ENCODE measurements at places on chromosomes 6 and 20. TPM values are rescaled to one million over a fixed set of nuclear protein-coding genes. Genes with fewer than 3 reads are reported as not detected.

SCRT2 gene
- total RNA-seq = not detected

DNA sequence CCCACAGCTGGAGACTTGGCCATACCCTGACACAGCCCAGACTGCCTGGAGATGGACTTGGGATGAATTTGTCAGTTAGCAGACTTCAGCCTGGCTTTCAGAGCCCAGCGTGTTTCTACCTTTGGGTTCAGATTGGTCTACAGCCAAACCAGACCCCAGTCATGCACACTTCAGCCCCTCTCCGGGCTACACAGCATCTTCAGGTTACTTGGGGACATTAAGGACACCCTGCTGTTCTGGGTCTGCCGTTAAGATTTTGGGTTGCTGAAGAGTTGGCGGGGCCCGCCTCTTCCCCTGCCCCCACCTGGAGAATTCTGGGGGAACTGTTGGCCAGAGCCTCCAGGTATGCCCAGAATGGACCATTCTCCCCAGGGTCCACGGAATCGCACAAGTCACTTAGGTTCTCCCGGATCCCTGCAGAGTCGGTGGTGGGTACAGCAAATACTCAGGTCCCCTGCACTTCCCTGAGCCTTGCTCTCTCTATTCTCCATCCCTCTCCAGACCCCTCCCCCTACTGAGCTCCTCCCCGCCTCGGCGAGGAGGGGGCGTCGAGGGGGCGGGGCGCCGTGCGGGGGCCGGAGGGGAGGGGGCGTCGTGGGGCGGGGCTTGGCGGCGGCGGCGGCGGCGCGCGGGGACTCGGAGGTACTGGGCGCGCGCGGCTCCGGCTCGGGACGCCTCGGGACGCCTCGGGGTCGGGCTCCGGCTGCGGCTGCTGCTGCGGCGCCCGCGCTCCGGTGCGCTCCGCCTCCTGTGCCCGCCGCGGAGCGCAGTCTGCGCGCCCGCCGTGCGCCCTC, at the start of gene PTK7:
PTK7 (plus strand) TSS at position 645 of the 794 bp plus-strand sequence. CDS start 175 bp downstream, outside the sequence.
- DNase-seq = no peak

- no peak for DNase-seq
These were observed 16.5 kb downstream of the ACTR5 start for GRCh38 chr20:38764567-38765318.

DNA sequence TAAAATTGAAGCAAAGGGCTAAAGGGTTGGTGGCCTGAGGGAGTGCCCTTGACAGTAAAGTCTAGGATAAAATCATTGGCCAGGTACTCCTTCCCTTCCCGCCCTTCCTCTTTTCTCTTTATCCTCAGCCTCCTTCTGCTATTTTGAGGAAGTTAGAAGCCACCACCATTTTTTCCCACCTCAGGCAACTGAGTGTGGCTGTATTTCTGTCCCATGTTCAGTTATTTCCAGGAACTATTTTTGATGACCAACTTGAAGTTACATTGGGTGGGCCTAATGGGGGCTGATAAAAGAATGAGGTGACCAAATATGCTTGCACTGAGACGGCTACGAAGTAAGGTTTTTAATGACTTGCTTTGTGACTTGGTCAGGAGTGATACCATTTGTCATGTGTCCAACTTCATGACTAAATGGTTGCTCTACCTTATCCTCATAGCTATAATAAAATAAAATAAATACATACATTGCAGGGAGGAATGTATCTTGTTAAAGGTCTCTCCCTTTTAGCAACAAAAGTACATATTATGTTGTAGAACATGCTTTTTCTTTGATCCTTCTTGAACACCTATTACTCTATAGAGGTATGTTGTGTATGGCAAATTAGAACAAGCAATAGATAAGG, 12.0 kb downstream of the PTPN1 start:
- DNase-seq = no peak

DNA sequence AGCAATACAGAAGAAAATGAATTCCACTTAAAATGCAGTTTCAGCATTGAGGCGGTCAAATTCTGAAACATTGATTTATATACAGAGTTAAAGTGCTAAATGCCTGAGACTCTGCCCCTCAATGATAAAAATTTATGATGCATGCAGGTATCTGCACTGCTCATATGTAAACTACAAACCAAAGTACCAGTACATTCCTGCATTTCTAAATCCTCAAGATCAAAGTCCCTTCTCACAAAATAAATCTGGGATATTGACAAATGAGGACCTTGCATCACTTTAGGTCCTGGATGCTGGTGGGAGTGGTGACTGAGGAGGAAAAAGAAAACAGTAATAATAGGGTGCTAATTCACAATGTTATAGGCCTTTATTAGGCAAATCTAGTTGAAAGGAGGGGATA, 101.9 kb downstream of the FIG4 start:
- no peak for DNase-seq

- no peak for DNase-seq
These were observed 92.6 kb downstream of the RNGTT start for GRCh38 chr6:88870717-88871330.

DNA sequence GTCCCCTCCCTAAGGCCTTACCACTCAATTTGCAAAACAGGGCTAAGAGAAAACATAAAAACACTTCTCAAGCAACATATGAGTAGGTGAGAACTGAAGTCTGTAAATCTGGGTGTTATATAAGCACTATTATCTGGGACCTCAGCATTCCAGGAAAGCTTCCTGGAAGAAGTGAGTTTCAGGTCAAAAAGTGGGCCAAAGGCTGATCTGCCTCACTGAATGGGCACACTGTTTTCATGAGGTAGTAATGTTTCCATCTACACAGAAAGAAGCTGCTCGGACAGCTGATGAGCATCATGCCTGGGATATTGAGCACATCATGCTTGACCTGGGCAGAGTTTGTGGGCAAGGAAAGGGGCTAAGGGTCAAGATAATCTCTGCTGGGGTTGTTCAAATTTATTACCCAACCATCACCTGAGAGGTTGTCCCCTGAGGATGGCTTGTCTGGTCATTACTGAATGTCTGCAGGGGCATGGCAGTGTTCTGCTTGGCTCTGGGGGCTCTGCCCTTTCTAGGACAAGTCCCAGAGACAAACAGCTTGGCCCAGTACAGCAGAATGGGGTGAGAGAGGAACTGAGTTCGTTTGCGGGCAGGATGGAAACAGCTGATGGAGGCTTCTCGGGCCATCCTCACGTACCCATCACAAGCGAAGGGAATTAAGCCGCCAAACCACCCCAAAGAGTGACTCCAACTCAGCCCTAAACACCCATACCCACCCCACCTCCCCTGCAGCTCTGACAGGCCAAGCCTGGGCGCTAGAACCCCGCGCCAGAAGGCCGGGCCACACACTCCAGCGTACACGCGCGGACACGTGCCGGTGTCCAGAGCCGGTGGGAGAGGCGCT, 1.2 kb upstream of the SYNJ2 start:
- no peak for DNase-seq
